Right kidney (tissue), 9 donors: ENCODE measurements at places on chromosomes 12 and 14.

- DNase-seq, result no peak
Observed at GRCh38 chr12:88643685-88644084, 63.4 kb upstream of the KITLG start.

DNA sequence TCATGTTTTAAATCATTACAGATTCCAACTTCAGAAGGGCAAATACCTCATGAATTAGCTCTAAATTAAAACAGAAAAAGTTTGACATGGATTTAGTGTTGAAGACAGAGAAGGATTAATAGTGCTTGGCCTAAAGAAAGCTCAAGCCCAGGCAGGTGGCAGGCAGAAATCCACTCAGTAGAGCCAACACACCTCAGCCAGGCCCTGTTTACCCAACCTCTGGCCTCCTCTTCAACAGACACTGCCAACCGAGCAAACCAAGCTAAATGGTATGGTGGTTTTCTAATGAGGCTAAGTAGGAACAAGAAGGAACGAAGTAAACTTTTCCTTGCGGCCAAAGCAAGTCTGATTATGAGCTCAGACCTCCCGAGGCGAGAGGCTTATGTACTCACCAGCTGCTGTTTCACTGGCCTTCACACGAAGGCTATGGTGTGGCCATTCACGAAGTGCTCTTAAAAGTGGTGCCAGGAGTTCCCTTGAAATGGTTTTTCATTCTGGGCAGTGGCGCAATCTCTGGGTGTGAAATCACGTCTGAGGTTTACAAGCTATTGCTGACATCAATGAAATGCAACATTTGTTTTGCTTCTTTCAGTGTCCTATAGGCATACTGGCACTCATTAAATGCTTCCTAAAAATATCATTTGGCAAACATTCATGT lies 124.1 kb upstream of the LGR5 start:
- no peak for DNase-seq

DNA sequence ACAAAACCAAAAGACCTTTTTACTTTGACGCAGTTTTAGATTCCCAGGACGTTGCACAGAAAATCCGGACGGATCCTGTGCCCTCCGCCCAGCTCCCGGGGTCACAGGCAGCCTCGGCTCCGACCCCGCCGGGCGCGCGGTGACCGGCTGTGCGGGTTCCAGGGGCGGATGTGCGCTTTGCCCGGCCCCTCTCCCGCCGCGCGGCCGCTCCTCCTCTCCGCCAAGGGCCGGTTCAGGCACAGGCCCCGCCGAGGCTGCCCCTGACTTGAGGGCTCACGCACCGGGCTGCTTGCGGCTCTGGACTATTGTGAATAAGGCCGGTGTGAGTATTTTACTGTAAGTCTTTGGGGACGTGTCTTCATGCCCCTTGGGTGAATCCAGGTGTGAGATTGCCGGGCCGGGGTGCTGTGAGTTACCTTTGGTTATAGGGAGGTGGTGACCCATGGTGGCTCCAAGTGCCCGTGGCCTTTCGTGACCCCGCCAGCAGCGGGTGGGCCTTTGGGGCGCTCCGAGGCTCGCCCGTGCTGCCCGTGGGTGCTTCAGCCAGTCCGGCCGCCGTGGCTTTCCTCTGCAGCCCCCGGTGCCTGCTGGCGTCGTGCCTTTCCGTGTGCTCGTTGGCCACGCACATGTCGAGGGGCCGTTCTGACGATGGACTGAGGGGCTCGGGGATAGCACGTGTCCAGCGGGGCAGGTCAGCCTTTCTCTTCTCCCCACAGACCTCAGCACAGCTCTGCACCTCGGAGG lies 45.9 kb downstream of the NOC4L start:
- DNase-seq, result no peak

- no peak for DNase-seq
Observed at GRCh38 chr12:123410041-123410412, 26.1 kb downstream of the KMT5A start.
